Mesothelial cell of epicardium (in vitro differentiated cells): ENCODE measurements at places on chromosomes 6 and 20.

- peaks cover 15% of the 10 kb centered on the region for H3K4me1 ChIP-seq
- H3K27me3 ChIP-seq = peaks cover 1% of the 10 kb centered on the region
- H3K36me3 ChIP-seq = no peaks in the 10 kb centered on the region
Measured at GRCh38 chr6:45710304-45710821, 305.3 kb downstream of the CLIC5 start.

DNA sequence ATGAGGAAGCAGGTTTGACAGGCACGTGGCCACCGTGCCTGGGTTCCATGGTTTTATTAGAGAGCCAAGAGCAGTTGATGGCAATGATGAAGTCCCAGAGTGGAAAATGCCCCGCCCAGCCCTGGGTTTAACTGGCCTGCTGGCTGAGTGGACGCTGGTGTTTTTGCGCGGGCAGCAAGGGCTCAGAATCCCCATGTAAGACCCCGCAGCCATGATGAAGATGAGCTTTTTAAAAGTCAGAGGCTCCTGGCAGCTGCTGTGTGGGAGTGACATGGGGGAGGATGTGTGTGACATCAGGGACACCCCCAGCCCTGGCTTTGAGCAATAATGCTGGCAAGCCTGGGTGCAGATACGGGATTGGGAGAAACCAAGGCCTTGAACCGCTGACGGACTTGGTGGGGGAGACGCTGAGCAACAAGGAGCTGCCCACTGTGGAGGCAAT, 33.0 kb upstream of the SLCO4A1 start:
- peaks cover 28% of the 10 kb centered on the region for H3K27me3 ChIP-seq
- no peaks in the 10 kb centered on the region for H3K36me3 ChIP-seq
- H3K4me1 ChIP-seq = peaks cover 8% of the 10 kb centered on the region
- DNase-seq = no peak

- DNase-seq = no peak
- no peaks in the 10 kb centered on the region for H3K36me3 ChIP-seq
- no peak overlapping the region for H3K27ac ChIP-seq
- no peaks in the 10 kb centered on the region for H3K27me3 ChIP-seq
Measured at GRCh38 chr20:53636540-53637097, 43.0 kb upstream of the ZNF217 start.

- no peak for DNase-seq
- peaks cover 41% of the 10 kb centered on the region for H3K27me3 ChIP-seq
- H3K27ac ChIP-seq = no peak overlapping the region
- H3K4me1 ChIP-seq = peaks cover 13% of the 10 kb centered on the region
- no peak overlapping the region for H3K4me3 ChIP-seq
Measured at GRCh38 chr6:107574856-107575255, 84.9 kb downstream of the SOBP start.

DNA sequence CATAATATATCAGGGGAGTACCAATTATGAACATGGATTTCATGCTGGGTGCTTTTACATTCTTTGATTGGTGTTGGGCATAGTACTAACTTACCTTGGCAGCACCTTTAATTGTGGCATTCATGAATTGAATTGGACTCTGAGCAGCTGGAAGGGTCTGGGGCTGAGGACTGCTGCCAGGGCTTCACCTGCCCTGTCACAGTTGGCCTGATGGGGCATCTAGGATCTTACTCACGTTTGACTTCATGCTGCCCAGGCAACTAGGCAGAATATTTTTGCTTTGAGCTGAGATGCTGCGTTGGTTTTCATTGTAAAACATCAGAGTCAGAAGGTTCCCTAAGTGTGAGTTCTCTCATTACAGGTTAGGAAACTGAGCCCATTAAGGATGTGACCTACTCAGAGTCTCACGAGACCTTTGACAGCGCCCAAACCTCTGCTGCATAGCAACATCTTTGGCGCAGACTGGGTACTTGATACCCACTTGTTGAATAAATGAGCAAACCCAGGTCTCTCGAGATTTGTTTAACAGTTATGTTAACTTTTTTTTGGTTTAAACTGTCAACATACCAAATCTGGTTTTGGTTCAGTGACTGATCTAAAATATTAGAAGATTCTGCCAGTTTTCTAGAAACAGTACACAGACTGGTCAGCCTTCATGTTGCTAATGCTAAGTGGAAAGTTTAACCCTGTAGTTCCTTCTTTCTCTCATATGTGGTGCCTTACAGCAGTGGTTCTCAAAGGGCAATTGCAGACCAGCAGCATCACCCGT, 104.9 kb downstream of the TCP11 start:
- H3K36me3 ChIP-seq = peaks cover 9% of the 10 kb centered on the region
- peak overlapping the region; percentile 34 for H3K27ac ChIP-seq
- no peak for DNase-seq
- H3K4me3 ChIP-seq = no peak overlapping the region
- no peaks in the 10 kb centered on the region for H3K27me3 ChIP-seq
- H3K4me1 ChIP-seq = peaks cover 23% of the 10 kb centered on the region

DNA sequence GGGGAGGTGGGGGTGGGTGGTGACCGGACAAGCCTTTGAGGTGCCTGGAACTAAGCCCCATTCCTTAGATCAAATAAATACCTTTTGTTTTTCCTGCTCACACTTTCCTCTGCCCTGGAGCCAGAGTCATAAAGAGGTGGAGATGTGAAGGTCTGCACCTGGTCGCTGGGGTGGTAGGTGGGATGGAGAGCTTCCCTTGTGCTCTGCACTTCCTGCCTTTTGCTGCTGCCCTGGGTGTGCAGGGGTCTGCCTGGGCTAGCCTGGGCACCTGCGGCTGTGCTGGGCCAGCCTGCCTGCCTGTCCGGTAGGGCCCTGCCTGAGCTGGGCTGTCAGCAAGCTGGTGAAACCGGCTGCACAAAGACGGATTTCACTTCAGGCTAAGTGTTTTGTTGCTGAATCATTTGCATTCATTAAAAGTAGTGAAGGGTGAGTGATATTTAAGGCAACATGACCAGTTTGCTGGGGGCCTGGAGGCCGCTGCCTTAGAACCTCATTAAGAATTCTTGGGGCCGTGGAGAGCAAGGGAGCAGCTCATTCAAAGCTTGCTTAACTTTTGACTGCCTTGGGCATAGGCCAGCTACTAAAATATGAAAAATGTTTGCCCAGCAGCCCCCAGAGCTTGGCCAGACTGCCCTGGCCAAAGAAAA, 20.5 kb downstream of the PTK7 start:
- no peak for DNase-seq
- H3K27me3 ChIP-seq = no peaks in the 10 kb centered on the region
